Large intestine (tissue), 12 donors: ENCODE measurements at places on chromosomes 2 and 18. TPM values are rescaled to one million over a fixed set of nuclear protein-coding genes. Genes with fewer than 3 reads are reported as not detected.

- H3K4me1 ChIP-seq, result no peaks in the 10 kb centered on the region
- no peak for DNase-seq
- no peak overlapping the region for H3K4me3 ChIP-seq
- peaks cover 46% of the 10 kb centered on the region for H3K36me3 ChIP-seq
- H3K27ac ChIP-seq, result no peak overlapping the region
These were observed 11.1 kb downstream of the AMMECR1L start for GRCh38 chr2:127874378-127875269.

Gene POTEI
- 0.10 TPM for polyA plus RNA-seq

Gene GRP
- 3.4 TPM for polyA plus RNA-seq

GRCh38 chr2:128520340-128520739 lies 201.7 kb upstream of the HS6ST1 start:
- H3K36me3 ChIP-seq, result no peaks in the 10 kb centered on the region
- no peak overlapping the region for H3K27ac ChIP-seq

GRCh38 chr18:79803611-79804051 lies 5.9 kb downstream of the KCNG2 start:
- H3K36me3 ChIP-seq, result no peaks in the 10 kb centered on the region
- no peak overlapping the region for H3K27ac ChIP-seq
- no peak overlapping the region for H3K4me3 ChIP-seq
- H3K27me3 ChIP-seq, result peaks cover 14% of the 10 kb centered on the region
- DNase-seq, result no peak

Gene GATA6
- 85.1 TPM for polyA plus RNA-seq
